D721Med (cell line): ENCODE measurements at places on chromosomes 3 and 15.
A peak's percentile ranks its signal among the peaks of the same experiment; 100 is the strongest.

DNA sequence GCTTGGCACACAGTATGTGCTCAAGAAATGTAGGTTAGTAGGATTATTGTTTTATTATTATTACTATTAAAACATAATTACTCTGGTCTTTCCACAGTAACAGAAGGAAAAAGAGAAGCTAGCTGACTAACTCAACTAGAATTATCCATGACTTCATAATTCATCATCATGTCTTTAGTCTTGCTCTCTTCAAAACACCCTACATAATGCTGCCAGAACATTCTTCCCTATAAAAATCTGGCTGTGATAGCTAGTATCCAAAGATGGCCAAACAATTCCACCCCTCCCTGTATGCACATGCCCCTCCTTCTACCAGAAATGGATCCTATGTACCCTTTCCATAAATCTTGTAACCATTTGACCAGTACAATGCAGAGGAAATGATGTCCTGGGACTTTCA, 48.8 kb upstream of the SRGAP3 start:
- DNase-seq, result no peak

DNA sequence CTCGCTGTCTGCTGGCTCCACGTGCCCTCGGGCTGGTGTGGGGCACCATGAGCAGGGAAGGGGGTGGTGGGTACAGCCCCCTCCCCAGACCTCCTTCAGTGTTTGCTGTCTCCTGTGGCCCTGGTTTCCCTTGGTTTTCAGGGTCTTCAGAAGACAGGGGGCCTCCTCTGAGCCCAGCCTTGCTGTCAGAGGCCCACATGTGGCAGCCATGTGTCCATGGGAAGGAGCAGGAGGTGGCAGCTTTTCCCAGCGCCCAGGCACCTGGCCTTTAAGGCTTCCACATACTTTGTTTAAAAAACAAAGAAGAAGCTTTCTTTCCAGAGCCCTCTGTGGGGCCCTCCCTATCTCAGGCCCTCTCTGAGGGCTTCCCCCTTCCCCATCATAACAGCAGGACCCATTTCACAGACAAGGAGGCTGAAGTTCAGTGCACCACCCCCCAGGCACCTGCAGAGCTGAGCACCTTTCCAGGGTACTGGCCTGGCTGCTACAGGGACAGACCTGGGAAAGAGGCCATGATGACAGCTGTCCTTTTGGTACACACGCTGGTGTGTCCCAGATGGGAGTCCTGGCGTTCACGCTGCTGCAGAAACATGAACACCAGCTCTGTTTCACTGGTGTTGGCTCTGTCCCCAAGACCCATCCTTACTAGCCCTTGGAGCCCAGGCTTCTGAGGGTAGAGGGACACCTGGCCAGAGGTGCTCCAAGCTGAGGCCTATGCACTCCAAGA, 73.7 kb downstream of the DNAJB8 start:
- no peak for DNase-seq

- no peak for DNase-seq
Observed at GRCh38 chr3:15873415-15873814, 75.6 kb upstream of the ANKRD28 start.

DNA sequence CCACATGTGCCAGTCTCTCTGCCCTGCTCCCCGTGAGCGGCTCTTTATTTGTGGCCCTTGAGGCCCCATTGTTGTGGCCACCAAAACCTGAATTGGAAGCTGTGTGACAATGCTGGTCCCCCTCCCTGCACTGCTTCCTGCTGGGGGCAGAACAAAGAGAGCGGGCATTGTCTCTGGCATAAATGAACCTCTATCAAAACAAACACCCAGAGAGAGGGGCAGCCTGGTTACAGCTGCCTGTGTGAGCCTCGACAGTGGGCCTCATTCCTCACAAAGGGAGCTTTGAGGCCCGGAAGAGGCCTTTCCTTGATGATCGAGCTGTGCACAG, 152.9 kb downstream of the IGF1R start:
- no peak for DNase-seq

- no peak for DNase-seq
Observed at GRCh38 chr15:85792912-85793590, 1.7 kb downstream of the KLHL25 start.

DNA sequence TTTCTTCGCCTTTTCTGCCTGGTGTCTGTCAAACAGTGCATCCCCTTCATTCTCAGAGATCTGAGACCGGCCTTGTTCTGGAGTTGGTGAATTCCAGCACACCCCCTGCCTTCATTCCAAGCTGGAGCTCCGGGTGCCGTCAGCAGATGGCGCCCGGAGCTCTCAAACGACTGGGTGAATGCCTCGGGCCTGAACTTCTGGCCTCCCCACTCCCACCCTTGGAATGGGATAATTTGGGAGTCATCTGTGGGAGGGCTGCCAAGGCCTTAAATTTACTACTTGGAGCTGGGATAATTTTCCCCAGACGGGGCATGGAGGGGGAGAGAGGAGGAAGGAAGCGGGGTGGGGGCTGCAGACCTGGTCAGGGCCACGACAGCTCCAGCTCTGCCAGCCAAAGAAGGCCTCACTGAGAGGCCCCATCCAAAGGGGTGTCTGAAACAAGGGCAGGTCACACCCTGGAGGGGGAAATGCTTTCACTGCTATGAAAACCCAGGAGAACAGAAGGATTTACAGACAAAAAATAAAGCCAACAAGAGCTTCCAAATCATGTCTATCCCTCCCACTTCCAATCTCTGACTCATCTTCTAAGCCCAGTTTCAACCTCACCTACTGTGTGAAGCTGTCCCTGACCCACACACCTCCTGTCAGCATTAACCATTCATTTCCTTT, 187.9 kb downstream of the OPA1 start:
- peak; percentile 46 for DNase-seq

DNA sequence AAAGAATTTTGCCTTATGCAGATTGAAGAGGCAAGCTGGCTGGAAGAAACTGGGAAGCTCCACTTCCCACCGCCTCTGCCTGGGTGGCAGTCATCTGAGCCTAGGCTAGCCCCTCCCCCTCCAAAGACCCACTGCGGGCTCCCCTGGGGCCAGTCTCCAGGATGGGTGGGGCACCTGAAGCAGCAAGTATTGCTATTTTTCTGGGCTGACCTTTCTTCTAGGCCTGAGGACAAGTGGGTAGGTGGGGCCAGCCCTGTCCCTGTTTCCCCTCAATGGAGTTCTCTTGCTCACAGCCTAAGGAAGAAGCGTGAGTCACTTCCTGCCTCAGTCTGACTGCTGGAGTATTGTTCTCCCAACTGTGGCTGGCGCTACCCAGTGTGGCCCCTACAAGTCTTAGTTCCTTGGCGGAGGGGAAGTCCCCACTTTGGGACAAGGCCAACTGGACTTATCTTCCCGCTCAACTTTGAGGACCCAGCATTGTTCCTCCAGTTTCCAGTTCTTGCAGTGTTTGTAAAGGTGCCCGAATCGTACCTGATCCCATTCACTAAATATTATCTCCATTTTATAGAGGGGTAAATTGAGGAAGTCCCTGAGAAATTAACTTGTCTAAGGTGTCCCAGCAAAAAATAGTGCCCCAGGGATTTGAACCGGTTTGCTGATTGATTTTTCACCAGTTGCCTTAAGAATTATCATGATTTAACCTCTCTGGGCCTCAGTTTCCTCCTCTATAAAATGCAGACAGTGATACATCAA, 1.4 kb downstream of the FURIN start:
- no peak for DNase-seq

DNA sequence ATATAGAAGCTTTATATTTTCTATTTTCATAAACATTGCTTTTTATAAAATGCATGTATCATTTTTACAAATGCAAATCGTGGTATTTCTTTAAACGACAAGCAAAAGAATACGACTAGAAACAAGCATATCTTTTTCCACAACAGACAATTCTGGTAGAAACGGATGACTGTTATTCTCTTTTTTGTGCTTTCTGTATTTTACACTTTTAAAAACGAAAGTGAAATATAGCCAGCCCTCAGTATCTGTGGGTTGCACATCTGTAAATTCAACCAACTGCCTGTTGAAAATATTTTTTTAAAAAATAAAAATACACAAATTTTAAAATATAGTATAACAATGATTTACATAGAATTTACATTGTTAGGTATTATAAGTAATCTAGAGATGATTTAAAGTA, 61.3 kb downstream of the PRTG start:
- DNase-seq, result no peak

GRCh38 chr3:13415997-13416793, 3.9 kb downstream of the NUP210 start:
- DNase-seq, result no peak

- DNase-seq, result no peak
Observed at GRCh38 chr15:37041042-37041441, 59.3 kb downstream of the MEIS2 start.

GRCh38 chr3:62359531-62359930, 13.8 kb downstream of the FEZF2 start:
- no peak for DNase-seq

- no peak for DNase-seq
Observed at GRCh38 chr3:4735243-4735642, 242.1 kb downstream of the ITPR1 start.

- DNase-seq, result no peak
Observed at GRCh38 chr3:155076888-155077287, 3.2 kb upstream of the MME start.

- no peak for DNase-seq
Observed at GRCh38 chr15:78244101-78244500, 9.7 kb upstream of the ACSBG1 start.

DNA sequence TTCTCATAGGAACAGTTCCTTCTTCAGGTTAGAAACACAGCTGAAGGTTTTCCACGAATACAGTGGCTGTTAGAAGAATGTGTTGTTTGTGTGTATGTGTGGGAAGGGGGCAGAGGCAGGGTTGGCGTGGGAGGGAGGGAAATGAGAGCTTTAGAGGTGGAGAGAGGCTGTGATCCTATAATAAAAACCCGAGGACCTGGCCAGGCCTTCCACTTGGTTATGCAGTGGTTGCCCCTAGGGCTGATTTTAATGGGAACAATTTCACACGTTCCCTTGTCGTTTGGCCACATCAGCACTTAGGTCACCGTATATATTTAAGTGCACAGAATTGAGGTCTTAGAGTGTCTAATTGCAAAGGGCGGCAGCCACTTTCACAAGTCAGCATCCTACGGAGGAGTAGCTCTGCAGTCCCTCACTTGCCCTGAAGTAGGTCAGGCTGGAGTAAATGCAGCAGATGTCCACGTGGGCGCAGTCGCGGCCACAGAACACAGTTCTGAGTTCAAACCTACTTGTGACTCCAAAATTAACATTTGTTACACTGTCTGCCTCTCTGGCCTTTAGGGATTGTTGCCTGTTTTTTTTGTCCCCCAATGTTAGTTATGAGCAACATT, 85.6 kb downstream of the PDCD6IP start:
- no peak for DNase-seq

GRCh38 chr15:96728591-96728990, 398.1 kb downstream of the NR2F2 start:
- no peak for DNase-seq

- no peak for DNase-seq
Observed at GRCh38 chr15:89499156-89499555, 2.8 kb upstream of the RHCG start.

GRCh38 chr3:127675651-127676391, 3.1 kb downstream of the ABTB1 start:
- no peak for DNase-seq

GRCh38 chr3:61805510-61806080, 244.2 kb downstream of the PTPRG start:
- DNase-seq, result no peak

GRCh38 chr3:49173116-49173791, 1.9 kb downstream of the KLHDC8B start:
- no peak for DNase-seq

DNA sequence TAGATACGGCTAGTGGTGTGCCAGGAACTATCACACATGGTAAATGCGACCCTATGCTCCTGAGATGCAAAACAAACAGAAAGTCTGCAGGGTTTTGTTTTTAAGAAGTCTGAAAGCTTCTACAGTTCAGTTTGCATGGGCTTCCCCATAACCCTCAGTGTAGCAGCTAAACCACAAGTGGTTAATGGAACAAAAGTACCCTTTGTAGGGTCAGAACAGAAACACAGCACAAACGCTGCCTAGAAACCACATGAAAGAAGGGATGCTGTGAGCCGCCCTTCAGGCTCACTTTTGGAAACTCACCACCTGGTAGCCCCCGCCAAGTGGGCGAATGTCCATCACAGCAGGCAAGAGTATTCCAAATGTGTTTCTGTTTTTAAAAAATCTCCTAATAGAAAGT, 46.2 kb downstream of the CTDSPL start:
- no peak for DNase-seq

DNA sequence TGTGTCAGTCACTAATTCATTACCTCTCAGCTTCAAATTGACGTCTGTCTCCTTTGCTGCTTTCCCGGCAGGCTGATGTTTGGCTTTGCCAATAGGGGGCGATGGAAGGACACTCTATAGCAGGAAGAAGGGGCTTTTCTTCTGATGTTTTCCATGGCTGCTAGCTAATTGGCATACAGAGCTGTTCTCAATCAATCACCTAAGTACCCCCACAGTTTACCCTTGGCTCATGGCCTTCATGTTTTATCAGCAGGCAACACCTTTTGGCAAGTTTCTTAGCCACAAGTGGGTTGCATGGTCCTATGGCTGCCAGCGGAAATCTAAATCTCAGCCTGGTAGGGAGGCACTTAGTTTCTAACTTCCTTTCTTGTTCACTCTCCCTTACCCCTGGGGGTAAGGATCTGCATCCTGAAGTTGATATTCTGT, 45.0 kb downstream of the ESYT3 start:
- DNase-seq, result peak; percentile 31

DNA sequence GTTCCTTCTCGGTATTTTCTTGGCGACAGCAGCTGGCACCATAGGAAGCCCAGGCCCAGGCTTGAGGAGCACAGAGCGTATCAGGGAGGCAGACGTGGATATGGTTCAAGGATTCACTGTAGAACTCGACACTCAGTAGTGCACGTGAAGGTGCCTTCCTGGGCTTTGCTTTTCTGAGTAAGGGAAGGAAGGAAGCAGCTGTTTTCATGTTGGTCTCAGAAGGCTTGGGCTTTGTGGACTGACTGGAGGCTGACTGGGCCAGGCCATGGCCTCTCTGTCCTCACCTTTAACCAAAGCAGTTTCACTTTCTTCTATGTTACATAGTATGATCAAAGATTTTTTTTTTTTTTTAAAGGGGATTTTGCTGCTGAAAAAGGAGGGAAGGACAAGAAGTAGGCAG, 6.9 kb upstream of the GHRL start:
- no peak for DNase-seq

DNA sequence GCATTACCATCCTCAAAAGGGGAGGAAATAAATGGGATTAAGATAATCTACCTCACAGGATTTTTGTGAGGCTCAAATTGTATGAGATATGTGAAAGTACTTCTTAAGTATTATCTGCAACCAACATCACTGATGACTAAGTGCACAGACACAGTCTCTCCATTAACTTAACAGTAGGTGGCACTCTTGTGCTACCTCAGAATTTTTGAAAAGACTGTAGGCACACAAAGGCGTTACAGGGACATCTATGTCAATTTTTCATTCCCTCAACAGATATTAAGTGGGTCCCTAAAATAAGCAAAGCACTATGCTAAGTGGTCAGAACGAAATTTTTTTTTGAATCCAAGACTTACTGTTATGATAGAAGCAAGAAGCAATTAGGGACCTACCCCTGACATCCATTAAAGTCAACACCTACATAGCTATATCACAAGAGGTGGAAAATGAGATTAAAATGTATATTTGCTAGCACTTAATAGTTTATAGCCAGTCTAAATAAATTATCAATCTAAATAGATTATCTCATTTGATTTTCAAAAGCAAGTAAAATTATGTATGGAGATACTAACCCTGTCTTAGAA, 52.9 kb downstream of the RYK start:
- no peak for DNase-seq
